Activated CD4-positive, alpha-beta T cell treated with anti-CD3 and anti-CD28 coated beads, Interleukin-2, amount 10 ng/mL, durations not matched to agents 7 days and 5 days (primary cell): ENCODE measurements at places on chromosomes 13 and 19. TPM values are rescaled to one million over a fixed set of nuclear protein-coding genes. Genes with fewer than 3 reads are reported as not detected.

GRCh38 chr19:48085076-48085475 lies 25.5 kb downstream of the PLA2G4C start:
- no peak for DNase-seq

GRCh38 chr19:45952686-45953505 lies 20.8 kb downstream of the NOVA2 start:
- peak; percentile 53 for DNase-seq

The ZNF491 gene
- 1.1 TPM for total RNA-seq

DNA sequence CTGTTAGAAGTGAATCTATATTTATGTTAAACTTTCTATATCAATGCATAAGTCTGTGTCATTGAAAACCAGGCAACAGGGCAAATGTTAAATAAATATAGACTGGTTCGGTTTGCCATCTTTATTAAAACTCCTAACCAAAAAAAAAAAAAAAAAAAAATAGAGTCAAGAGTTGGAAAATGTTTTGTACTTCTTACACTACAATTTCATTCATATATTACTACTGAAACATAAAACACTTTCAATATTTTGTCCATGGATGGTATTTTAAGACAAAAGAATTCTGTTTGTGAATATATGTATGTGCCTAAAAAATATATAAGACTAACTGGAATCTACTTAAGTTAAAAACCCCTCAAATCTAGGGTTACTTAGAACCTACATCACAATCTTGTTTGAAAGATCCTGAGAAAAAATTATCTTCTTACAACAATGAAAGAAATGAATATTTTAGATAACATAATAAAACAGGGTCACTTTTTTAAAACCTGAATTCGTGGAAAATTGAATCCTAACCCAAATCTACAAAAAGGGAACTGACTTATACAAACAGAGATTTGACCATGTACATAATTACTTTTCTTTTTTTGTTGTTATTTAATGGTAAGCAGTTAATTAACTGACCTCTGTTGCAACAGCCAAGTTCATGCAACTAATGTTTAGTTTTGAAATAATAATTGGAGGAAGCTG lies 5.1 kb downstream of the DACH1 start:
- DNase-seq: no peak

- DNase-seq: no peak
Observed at GRCh38 chr13:58908019-58908679, 1255.6 kb downstream of the DIAPH3 start.

DNA sequence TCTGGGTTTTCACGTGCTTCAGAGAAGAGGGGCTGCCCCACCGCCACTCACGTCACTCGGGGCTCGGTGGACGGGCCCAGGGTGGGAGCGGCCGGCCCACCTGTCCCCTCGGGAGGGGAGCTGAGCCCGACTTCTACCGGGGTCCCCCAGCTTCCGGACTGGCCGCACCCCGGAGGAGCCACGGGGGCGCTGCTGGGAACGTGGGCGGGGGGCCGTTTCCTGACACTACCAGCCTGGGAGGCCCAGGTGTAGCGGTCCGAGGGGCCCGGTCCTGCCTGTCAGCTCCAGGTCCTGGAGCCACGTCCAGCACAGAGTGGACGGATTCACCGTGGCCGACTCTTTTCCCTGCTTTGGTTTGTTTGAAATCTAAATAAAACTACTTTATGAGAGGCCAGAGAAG lies 2.2 kb upstream of the GZMM start:
- DNase-seq: no peak

DNA sequence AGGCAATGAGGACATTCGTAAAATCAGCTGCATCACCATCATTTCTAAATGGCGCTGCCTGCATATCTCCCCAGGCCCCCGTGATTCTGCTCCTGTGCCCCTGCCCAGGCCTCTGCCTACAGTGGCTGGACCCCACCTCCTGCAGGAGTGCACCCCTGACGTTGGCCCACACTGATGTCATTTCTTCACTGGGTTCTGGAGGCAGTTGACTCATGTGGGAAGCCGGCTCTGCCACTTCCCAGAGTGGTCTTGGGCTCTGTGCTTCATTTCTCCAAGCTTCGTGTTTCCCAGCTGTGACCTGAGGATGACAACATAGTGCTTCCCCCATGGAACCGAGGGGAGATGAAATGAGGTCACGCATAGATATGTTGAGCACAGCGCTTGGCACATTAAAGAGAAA lies 19.9 kb downstream of the CCNE1 start:
- no peak for DNase-seq

DNA sequence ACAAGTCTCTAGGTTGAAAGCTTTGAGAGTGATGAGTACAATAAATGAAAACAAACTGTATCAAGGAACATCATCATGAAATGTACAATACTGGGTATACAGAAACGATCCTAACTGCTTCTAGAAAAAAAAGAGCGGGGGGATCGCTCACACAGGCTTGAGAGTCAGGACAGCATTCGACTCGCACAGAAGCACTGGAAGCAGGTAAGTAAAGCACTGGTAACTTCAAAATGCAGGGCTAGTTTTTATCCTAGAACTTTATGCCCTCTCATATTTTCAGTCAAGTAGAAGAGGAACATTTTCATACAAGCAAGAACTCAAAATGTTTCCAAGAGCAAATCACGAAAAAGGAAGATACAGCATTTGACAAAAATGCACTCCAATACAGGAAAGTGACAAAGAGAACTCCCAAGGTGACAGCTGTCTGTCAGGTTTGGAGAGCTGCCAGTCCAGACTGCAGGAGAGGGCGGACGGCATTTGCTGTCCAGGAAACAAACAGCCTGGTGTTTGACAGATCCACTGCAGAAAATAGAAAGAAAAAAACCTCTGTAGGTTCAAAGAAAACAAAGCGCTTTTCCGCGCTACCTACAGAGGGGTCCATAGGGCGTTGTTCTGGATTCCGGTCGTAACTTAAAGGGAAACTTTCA lies 58.2 kb upstream of the XPO4 start:
- DNase-seq: no peak

DNA sequence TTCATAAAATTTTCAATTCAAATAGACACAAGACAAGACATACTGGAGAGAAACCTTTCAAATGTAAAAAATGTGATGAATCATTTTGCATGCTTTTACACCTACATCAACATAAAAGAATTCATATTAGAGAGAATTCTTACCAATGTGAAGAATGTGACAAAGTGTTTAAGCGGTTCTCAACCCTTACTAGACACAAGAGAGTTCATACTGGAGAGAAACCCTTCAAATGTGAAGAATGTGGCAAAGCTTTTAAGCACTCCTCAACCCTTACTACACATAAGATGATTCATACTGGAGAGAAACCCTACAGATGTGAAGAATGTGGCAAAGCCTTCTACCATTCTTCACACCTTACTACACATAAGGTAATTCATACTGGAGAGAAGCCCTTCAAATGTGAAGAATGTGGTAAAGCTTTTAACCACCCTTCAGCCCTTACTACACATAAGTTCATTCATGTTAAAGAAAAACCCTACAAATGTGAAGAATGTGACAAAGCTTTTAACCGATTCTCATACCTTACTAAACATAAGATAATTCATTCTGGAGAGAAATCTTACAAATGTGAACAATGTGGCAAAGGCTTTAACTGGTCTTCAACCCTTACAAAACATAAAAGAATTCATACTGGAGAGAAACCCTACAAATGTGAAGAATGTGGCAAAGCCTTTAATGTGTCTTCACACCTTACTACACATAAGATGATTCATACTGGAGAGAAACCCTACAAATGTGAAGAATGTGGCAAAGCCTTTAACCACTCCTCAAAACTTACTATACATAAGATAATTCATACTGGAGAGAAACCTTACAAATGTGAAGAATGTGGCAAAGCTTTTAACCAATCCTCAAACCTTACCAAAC lies 24.6 kb upstream of the ZNF431 start:
- no peak for DNase-seq

The C1QTNF9 gene
- total RNA-seq: 0.10 TPM

DNA sequence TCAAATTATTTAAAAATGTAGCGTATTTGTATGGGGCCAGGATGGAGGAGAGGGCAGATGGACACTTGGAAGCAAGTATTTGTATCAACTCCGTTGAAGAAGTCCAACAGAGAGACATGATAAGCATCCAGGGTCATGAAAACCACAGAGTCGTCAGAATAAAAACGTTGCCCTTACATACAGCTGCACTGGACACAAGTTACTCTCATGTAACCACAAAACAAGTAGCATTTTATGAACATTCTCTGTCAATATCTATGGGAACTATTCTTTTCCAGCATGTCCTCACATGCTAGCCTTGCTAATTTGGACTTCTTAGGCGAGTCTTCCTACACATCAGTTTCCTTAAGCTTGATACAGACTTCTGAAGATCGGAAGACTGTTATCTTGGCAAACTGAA lies 35.0 kb downstream of the EFNB2 start:
- no peak for DNase-seq

DNA sequence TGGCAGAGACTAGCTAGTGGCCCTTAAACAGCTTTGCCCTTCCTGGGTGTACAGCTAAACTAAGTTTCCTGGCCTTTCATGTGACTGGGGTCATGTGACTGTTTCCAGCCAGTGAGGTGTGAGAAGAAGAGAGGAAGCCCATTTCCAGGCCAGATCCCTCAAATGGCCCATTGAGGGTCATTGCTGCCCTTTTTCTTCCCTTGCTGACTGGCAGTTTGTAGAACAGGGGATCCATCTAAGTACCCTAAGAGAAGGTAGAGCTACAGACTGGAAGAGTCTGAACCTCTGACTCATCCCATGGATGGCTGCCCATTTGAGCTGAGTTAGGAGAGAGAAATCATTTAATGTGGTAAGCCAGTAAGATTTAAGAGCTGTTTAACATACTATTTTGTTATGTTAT lies 2.8 kb downstream of the SWSAP1 start:
- DNase-seq: peak; percentile 47

The GPC5 gene
- not detected for total RNA-seq

DNA sequence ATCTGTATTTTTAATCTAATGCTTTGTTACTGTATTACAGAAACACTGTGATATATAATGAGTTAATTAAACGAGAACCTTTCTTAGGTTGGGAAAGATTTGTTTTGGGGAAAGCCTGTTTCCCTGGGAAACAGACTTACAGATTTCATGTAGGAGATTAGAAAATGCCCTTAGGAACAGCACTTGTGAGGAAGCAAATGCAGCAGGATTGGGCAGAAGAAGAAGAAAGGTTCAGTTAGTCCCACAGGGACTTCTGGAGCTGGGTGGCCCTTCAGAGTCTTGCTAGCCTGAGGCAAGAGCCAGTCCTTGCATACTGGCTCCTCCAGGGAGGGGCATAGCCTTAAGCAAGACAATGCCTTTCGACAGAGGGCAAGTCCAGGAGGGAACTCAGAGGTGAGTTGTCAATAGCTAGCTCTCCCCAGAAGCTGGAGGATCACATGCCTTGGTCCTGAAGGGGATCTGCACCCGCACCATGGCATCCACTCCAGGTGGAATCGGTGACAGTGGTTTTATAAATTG lies 36.8 kb downstream of the N4BP2L1 start:
- DNase-seq: no peak

GRCh38 chr19:4507804-4508203 lies 10.5 kb downstream of the PLIN4 start:
- DNase-seq: no peak

The ZNF575 gene
- total RNA-seq: 6.2 TPM

The PSG2 gene
- not detected for total RNA-seq

GRCh38 chr19:50315773-50316448 lies 13.3 kb downstream of the KCNC3 start:
- no peak for DNase-seq

The CNN1 gene
- not detected for total RNA-seq

The EPS8L1 gene
- 5.5 TPM for total RNA-seq

- DNase-seq: no peak
Observed at GRCh38 chr13:105972811-105973590, 562.5 kb downstream of the EFNB2 start.

The EXOC3L2 gene
- total RNA-seq: not detected

The SLC1A6 gene
- total RNA-seq: not detected

The COX7A1 gene
- not detected for total RNA-seq

- DNase-seq: no peak
Observed at GRCh38 chr13:48938308-48938943, 37.3 kb upstream of the FNDC3A start.

DNA sequence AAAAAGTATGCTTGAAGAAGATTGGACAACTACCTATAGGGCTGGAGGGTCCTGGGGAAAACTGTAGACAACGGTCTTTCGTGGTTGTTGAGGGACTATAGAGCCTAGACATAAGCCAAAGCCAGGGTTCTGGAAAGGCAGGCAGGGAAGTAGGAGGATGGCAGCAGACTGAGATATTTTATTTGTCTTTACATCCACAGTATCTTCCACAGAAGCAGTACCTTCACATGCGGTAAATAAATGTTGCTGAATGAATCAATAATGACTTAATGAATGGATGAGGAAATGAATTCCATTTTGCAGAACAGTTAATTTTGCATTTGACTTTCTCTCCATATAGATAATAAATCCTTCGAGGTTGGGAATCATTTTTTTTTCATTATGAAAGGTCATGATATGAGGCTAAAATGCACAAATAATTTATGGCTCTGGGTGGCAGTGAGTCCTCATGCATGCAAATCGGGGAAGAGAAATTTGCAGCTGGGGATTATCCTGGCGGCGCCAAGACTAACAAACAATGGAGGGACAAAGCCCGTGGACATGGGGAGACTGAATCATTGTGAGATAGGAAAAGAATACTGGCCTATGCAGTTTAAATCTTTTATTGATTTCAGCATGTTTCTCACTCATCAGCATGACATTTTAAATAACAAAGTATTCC lies 102.0 kb downstream of the ERCC5 start:
- DNase-seq: no peak

GRCh38 chr19:3976495-3977241 lies 5.8 kb upstream of the DAPK3 start:
- DNase-seq: no peak

The PLK5 gene
- total RNA-seq: not detected
